ENCODE measurements at places on chromosomes 12 and 14.

DNA sequence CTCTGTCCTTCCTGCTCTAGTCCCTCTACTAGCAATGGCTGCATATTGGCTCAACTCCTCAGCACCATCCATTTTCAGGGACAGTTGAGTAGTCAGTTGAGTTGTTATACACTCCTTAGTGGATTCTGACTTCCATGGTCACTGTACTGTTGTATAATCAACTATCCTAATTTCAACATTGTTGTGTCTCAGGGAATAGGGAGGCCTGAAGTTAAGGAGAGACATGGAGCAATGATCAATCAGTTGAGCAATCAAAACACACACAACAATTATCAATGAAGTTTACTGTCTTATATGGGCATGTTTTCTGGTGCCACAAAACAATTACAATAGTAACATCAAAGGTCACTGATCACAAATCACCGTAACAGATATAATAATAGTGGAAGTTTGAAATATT lies 255.9 kb downstream of the KCNC2 start:
- DNase-seq, result no peak

GRCh38 chr12:74412606-74413230 lies 124.9 kb upstream of the ATXN7L3B start:
- DNase-seq, result peak; percentile 27

DNA sequence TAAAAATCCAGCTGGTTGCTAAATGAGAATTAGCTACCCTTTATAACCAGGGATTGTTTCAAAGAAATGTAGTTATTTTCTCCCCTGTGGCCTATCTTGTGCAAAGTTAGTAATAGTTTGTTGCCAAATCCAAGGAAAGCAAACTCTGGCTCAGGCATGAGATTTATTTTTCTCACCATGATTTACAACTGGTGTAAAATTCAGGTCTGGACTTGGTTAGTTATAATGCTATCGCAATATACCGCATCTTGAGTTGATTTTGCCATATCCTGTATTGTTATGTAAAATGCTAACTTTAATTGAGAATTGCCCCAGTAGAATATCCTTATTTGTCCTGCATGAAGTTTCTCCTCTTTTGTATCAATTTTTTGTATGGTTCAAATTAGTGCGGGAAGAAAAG lies 135.5 kb downstream of the CRADD start:
- no peak for DNase-seq

DNA sequence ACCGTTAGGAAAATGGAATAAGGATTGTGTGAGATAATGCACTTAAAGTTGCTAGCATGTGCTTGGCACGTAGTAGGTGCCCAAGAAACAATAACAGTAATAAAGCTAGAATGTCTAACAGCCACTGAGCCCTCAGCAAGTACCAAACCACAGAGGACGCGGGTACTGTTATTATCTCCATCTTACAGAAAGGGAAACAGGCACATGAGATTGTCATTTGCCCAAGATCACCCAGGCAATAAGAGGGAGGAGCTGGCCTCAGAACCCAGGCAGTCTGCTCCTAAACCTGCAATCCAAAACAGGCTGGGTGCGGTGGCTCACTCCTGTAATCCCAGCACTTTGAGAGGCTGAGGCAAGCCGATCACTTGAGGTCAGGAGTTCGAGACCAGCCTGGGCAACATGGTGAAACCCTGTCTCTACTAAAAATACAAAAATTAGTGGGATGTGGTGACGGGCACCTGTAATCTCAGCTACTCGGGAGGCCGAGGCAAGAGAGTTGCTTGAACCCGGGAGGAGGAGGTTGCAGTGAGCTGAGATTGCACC lies 5.1 kb upstream of the SDS start:
- no peak for DNase-seq

DNA sequence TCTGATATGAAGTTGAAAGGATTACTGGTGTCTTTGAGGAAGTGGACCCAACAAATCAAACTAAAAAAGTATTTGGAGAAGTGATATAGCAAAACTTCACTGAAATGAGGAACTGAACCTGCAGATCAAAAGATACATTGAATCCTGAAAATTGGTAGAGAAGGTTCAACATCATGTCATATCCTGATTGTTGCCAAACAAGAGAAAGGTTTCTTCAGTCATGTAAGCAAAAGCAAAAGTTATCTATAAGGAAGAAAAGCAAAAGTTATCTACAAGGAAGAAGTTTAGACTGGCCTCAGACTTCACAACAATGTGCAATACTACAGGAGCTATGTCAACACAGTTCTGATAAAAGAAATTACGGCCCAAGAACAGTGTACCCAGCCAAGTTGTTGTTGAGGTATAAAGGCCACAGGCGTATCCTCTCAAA lies 142.7 kb downstream of the RAD51B start:
- DNase-seq, result no peak

DNA sequence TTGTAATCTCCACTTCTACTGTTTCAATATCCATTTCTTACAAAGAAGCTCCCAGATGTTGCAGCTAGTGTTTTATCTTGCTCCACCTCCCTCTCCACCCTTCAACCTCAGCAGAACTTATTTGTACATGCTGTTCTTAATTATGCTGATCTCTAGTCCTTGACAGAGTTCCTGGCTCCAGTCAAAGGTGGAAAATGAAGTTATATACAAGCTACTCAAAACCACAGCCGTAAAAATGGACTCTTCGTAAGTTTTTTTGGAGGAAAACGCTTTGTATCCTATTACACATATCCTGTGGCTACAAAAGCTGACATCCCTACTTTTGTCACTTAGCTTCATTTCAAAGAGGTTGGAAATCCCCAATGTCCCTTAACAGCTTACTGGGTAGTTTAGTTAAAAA lies 1.3 kb downstream of the CLEC1A start:
- peak; percentile 62 for DNase-seq

DNA sequence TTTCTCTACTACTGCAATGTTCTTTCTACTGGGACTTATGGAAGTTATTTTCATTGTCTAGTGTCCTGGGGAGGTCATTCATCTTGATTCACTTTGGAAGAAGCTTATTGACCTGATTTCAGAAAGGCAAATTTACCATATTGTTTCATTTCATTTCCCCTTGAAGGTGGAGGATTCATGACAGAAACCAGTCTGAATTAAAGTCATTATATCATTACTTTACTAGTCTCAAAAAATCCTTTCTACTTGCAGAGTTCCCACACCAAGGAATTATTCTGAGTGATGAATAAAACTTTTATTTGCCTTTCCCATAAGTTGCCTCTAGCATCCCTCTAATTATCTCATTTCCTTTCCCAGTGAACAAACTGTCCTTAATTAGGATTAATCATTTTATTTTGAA lies 163.8 kb downstream of the RASSF9 start:
- DNase-seq, result no peak

- no peak for DNase-seq
Observed at GRCh38 chr12:51751661-51752060, 96.9 kb downstream of the FIGNL2 start.

- no peak for DNase-seq
Observed at GRCh38 chr12:50200552-50201273, 33.5 kb upstream of the CERS5 start.

GRCh38 chr12:112894128-112894527 lies 12.6 kb upstream of the OAS1 start:
- DNase-seq, result no peak

GRCh38 chr14:26597589-26598080 lies at the start of gene NOVA1:
NOVA1 (minus strand) TSS chr14:26598033; CDS start chr14:26597436, 597 bp downstream.
- DNase-seq, result no peak

- no peak for DNase-seq
Observed at GRCh38 chr12:11233532-11233931, 36.0 kb downstream of the PRB3 start.

DNA sequence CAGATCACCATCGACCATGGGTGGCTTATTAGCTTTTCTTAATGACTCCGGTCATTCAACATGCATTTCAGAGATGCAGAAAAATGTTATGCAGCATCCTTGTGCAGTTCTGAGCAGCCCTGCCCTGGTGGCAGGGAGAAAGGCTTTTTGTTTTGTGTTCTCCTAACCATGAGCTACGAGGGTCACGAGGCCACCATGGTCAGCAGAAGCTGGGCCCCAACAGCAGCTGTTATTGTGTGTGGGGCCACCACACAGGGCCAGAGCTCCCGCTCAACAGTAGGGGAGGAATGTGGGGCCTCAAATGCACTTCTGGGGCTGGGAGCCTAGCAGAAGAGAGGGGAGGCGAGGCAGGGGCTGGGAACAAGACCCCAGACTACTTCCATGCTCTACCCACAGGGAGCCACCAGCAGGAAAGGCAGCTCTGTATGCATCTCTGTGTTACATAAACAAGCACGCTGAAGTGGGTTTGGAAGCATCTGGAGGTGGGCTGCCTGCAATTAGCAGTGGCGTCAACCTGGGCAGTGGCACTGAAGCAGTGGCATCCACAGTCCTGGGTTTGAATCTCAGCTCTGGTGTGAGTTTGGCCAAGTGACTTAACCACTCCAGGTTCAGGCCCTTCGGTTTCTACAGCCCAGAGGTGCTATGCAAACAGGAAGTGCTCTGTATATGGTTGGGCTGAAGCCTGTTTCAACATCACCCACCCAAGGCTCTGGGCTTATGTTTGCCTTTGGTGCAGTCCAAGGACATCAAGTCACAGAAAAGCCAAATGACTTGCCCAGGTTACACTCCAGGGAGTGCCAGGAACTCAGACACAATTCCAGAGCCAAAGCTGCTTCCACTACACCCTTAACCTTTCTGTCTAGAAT lies 16.3 kb downstream of the GLTP start:
- DNase-seq, result peak; percentile 32
